T1000 (cell line): ENCODE measurements at places on chromosomes 2 and 18.

DNA sequence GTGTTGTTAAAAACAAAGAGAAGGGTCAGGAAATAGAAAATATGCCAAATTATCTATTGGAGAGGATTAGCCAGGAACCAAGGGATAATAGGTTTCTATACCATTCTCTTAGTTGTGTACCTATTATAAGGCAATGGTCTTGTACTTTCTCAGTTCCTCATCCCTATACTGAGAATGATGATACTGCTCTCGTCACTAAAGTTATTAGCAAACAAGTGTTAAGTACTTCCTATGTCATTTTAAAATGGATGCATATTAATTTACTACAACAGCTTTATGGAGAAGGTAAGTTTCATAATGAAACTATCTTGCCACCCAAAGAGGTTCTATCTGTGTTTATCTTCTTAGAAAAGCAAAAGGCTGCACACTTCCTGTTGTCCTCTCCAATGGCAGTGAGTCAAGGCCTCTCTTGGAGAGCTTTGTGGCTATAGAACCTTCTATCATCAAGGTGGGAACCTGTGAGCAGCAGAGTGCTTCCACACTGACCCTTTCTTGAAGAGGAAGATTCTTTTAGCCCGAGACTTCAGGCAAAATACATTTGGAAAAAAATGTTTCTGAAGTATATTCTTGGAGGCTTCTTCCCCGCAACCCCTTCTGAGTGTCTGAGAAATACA lies 460.7 kb upstream of the FANCL start:
- no peak for DNase-seq

GRCh38 chr2:160306985-160307384 lies 106.9 kb upstream of the ITGB6 start:
- no peak for DNase-seq

- no peak for DNase-seq
Observed at GRCh38 chr2:26086155-26086637, 52.3 kb downstream of the RAB10 start.

DNA sequence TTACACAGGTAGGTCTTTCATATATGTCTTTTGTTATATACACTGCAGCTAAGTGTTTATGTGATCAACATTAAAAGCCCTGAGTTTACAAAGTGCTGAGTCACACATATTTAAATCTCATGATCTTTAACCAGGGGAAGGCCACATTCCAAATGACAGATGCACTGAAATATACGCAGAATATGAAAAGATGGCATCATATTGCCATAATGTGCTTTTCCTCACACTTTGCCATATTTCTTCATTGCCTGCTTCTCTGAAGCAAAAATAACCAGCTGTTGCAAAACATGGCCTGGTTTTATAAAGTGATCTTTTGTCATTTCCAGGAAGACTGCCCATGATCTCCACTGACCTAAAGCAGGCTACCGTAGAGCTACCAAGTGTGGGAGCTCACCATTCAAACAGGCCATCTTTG lies 93.5 kb upstream of the MAPRE2 start:
- no peak for DNase-seq

GRCh38 chr2:175540421-175540820 lies 358.9 kb upstream of the ATP5MC3 start:
- no peak for DNase-seq

- DNase-seq: no peak
Observed at GRCh38 chr18:9016633-9017166, 85.8 kb upstream of the NDUFV2 start.

DNA sequence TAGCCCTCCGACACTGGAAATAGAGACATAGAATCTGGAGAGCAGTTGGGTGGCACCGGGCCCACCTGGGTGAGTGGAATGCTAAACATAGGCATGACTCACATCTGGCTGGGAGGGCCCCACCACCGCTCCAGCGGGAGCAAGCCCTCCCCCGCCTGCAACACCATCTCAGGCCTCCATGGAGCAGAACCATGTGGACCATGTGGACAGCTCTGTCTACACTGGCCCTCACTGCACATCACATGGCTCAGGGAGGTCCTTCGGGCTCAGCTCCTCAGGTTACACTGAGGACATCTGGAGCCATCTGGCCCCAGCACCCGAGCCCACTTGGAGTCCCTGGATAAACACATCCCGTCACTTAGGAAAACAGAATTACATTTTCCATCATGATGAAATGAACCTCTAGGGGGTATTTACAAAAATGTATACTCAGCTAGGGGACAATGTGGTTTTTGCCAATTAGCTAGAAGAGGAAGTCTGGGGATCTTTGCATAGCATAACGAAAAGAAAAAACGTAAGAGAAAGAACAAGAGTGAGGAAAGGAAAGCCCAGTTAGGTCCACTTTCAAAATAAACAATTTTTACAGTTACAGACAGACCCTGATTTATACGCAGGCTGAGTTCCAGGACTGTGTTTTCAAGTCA lies 30.7 kb upstream of the MLPH start:
- DNase-seq: peak; percentile 76

- no peak for DNase-seq
Observed at GRCh38 chr2:95004287-95004686, 21.2 kb upstream of the MAL start.

GRCh38 chr2:152440049-152440448 lies 105.1 kb downstream of the FMNL2 start:
- DNase-seq: no peak

- DNase-seq: no peak
Observed at GRCh38 chr2:175187378-175187777, 5.9 kb upstream of the ATP5MC3 start.
